Glutamatergic neuron (in vitro differentiated cells): ENCODE measurements at places on chromosomes 5 and 9.

GRCh38 chr5:90347462-90347861 is 62.1 kb downstream of the CETN3 start:
- DNase-seq, result no peak

DNA sequence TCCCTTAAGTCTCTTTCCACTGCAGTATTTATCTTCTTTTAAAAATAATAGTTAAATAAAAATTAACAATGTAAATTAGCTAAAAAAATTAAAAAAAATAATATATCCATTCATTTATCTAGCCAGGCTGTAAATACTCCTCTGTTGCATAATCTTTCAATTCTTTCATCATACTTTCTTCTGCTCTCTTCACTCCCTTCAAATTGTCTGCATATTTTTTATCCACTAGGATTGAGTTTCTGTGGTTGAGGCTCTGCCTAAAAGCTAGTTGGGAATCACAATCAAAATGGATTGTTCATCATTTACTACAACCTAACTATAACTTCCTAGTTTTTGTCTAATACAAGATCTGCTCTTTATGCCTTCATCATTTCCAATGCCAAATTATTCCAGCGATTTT is 182.2 kb downstream of the PDE4D start:
- DNase-seq, result no peak

GRCh38 chr9:125461636-125462190 is 200.1 kb downstream of the GAPVD1 start:
- no peak for DNase-seq

DNA sequence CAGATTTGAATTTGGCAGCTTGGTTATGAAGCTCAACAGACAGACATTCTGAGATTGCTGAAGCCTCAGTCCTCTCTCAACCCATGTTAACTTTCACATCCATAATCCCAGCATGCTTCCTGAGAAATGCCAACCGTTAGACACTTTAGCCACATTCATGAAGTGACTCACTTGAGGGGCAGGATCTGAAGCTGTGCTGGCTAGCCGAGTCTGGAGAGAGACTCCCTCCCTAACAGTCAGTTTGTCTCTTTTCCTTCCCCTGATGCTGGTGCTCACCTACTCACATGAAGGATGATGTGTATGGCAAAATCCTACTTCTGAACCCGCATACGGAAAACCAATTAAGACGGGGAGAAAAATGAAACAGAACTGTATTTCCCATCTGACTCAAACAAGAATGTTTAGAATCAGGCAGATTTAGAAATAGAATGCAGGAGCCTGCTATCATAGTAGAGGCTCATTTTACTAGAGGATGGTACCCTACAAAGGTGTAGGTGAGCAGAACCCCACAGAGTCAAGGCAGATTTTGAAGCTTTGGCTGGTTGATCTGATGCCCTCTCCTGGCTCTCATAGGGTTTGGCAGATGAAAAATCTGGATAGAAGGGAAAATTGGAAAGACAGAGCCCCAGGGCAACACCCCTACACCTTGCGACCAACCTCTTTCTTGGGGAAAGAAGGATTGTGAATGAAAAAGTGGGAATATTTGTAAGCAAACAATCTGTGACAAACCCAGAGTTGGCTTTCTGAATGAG is 150.9 kb upstream of the LHFPL2 start:
- DNase-seq, result no peak

DNA sequence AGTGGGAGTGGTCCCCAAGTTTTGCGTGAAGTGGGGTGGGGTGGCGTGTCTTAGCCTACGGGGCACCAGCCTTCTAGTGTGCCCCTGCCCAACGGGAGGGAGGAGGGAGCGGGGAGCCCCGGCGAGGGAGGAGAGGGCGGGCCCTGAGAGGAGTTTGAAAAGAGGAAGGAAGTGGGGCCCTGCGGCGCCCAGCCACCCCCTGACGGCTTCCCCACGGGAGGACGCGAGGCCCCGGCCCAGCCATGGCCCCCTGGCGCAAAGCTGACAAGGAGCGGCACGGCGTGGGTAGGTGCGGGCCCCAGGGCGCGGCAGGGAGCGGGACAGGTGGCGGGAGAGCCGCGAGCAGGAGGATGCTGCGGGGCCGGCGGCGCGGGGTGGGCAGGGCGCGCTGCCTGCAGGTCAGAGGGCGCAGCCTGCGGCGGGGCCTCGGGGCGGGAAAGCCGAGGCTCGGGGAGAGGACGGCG is at the start of gene DOCK2:
Gene DOCK2 (plus strand): TSS at position 191 of the 464 bp plus-strand sequence. CDS start 52 bp downstream, at position 243.
- peak; percentile 35 for DNase-seq

GRCh38 chr5:152170350-152170749 is 234.7 kb downstream of the NMUR2 start:
- DNase-seq, result no peak

GRCh38 chr5:82917584-82917983 is 159.6 kb downstream of the TMEM167A start:
- no peak for DNase-seq

- DNase-seq, result peak; percentile 68
These were observed at the start of gene SLC12A7 for GRCh38 chr5:1111727-1112289. SLC12A7 (minus strand) TSS chr5:1112063; CDS start chr5:1111991, 72 bp downstream.

DNA sequence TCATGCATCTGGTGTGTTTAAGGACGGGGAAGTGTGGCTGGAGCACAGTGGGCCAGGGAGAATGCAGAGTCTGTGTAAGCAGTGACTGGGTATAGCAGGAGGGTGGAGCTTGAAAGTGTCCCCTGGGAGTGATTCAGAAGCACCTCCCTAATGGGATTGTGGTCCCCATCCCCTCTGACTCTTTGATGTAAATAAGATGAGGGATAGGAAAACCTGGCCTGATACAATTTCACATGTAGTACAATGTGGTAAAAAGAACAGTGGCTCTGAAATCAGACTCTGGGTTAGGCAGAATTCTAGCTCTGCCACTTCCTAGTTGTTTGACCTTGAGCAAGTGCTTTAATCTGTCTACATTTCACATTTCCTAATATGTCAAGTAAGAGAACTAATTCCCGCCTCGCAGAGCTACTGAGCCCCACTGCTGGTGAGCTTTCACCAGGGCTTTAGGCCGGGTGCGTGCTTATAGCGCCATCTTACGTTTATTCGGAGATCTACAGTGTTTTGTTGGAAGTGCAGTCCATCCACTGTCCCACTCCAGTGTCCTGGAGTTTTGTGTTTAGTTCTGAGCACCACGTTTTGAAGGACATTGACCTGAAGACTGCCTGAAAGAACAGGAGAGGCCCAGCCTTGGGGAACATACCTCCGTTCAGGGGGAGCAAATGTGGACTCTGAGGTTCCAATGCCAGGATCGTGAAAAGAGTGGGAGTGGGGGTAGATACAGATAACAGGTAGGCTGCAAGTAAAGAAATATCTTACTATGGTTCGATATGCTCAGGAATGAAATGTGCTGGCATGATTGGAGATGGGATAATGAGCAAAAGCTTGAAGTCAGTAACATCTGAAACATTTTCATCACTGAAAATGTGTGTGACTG is 51.2 kb upstream of the TESK1 start:
- peak; percentile 63 for DNase-seq

DNA sequence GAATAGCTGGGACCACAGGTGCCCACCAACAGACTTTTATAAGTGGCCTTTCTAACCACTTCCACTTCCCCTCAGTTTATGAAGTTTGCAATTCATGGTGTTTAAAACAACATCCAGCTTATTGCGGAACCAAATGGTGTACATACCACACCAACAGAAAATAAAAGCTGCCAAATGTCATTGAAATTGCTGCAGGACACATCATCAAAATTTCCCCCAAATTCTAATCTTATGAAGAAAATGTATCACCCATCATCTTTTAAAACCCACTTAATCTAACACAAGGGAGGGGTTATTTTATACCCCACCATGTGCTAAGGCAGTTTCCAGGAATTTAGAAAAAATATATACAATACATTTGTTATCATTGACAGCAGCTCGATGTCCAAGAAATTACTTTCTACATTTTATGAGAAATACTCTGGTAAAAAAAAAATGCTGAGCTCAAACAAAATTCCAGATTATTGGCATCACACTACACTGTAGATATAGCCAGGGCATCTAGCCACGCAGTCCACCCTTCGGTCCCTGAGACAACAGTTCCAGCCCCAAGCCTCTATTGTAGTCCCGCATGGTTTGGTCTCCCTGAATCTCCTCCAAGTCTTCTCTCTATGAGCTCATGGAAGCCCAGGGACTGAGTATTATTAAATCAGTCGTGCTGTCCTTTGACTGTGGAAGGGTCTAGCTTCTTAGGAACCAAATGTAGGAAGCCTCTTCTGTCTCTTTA is 372.8 kb upstream of the SLC30A5 start:
- DNase-seq, result no peak

DNA sequence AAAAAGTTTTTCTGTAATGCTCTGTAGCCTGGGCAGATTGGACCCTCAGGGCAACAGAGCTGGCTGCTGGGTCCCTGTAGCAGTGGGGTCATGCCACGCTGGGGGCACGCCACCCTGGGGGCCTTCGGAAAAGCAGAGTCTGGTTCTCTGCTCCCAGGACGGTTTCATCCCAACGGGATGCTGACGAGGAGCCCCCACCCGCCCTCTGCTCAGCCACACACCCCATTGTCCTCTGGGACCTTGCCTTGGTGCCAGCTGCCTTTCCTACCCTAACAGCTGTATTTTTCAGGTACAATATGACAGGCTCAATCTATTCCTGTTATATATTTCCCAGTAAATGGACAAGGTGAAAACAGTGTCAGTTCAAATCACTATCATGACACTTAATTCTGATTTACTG is 29.0 kb upstream of the MVB12B start:
- no peak for DNase-seq

DNA sequence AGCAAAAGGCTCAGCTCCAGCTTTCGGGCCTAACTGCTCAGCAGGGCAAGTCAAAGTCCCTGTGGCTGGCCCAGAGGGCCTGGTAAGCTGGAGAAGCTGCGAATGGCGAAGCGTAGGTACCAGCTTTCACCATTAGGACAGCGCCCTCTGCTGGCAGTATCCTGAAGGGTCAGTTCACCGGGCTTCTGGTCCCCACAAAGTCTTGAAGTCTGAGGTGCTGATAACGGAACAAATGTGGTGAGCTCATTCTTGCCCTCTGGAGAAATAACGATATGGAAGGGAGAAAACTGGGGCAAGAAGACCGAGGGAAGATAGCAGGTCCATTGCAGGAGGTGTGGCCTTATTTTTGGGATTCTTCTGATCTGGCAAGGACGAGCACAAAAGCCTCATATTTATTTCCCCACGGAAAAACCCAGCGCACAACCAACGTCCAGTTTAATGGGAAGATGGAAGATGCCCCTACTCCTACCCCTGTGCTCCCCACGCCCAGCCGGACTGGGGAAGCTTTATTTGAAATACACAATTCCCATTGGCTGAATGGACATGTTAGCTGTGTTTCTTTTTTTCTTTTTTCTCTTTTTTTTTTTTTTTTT is 7.2 kb downstream of the SOWAHA start:
- peak; percentile 96 for DNase-seq

- no peak for DNase-seq
These were observed 1770.8 kb upstream of the CDH9 start for GRCh38 chr5:28808967-28809810.

- DNase-seq, result no peak
These were observed 53.7 kb downstream of the FGD3 start for GRCh38 chr9:93001031-93001430.

DNA sequence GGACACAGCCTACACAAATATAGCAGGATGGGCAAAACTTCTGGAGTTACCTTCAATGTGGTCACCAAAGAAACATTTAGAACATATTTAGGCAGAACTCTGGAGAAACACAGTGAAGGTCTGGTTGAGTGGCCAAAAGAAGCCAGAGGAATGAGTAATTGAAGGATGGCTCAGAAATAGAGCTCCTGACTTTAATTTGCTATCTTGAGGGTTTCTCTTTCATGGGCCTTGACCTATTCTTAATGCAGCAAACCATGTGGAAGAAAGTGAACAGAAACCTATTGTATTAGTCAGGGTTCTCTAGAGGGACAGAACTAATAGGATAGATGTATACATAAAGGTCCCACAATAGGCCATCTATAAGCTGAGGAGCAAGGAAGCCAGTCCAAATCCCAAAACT is 650.5 kb downstream of the ACTL7B start:
- no peak for DNase-seq

- no peak for DNase-seq
These were observed 16.1 kb upstream of the ARSI start for GRCh38 chr5:150318613-150319483.

DNA sequence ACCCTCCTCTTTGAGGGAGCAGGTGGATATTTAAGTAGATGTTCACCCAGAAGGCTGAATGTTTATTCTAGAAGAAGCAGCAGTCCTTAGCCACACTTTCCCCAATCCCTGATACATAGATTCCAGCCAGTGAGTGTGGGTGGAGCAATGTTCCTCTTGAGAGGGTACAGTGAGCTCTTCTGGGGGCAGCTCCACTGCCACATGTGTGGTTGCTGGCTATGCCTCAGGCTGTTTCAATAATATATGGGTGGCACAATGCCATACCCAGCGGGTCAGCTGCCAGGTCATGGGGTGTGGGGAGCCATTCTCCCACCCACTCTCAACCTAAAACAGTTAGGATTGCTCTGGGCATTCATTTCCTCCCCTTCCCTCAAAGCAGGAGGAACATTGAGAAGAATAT is 61.6 kb upstream of the DAB2 start:
- DNase-seq, result no peak

DNA sequence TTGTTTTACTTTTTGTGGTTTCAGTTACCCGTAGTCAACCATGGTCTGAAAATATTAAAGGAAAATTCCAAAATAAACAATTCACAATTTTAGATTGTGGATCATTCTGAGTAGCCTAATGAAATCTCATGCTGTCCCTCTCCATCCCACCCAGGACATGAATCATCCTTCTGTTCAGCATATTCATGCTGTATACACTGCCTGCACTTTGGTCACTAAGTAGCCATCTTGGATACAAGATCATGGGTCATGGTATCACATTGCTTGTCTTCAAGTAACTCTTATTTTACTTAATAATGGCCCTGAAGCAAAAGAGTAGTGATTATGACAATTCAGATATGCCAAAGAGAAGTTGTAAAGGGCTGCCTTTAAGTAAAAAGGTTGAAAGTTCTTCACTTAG is 536.5 kb upstream of the ACO1 start:
- DNase-seq, result no peak

DNA sequence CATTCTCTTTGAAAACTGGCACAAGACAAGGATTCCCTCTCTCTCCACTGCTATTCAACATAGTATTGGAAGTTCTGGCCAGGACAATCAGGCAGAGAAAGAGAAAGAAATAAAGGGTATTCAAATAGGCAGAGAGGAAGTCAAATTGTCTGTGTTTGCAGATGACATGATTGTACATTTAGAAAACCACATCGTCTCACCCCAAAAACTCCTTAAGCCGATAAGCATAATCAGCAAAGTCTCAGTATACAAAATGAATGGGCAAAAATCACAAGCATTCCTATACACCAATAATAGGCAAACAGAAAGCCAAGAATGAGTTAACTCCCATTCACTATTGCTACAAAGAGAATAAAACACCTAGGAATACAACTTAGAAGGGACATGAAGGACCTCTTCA is 21.0 kb upstream of the EPB41L4A start:
- no peak for DNase-seq

- DNase-seq, result no peak
These were observed 76.6 kb upstream of the ITGA1 start for GRCh38 chr5:52710972-52711596.

- no peak for DNase-seq
These were observed 222.8 kb downstream of the TENT4A start for GRCh38 chr5:6936031-6936430.

DNA sequence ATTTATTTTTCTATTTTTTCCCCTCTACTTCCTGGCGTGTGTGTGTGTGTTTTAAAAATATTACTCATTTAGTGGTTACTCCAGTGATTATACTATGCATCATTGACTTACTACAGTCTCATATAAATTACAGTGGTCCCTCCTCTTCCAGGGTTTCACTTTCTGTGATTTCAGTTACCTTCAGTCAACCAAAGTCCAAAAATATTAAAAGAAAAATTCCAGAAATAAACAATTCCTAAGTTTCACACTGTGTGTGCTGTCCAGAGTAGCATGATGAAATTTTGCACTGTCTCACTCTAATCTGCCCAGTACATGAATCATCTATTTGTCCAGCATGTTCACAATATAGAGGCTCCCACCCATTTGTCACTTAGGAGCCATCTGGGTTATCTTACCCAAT is 47.4 kb upstream of the CCDC112 start:
- no peak for DNase-seq
